ENCODE measurements at places on chromosomes 13 and 19.

GRCh38 chr13:27353166-27353583 lies 71.2 kb upstream of the GTF3A start:
- DNase-seq = peak; percentile 7

GRCh38 chr19:13430790-13431582 lies 75.3 kb downstream of the CACNA1A start:
- DNase-seq = peak; percentile 34

DNA sequence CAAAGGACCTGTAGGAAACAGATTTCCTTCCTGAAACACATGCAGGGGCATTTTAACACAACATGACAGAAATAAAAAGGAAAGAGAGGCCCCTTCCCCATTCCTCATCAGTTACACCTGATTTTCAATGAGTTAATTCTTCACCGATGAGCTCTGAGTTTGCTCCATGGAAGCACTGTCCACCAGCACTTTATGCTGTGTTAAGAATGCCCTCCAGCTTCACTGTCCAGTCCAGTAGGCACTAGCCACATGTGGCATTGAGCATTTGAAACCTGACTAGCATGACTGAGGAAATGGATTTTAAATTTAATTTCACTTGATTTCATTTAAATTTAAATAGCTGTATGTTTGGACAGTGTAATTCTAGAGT lies 217.2 kb upstream of the SLC10A2 start:
- DNase-seq = no peak

DNA sequence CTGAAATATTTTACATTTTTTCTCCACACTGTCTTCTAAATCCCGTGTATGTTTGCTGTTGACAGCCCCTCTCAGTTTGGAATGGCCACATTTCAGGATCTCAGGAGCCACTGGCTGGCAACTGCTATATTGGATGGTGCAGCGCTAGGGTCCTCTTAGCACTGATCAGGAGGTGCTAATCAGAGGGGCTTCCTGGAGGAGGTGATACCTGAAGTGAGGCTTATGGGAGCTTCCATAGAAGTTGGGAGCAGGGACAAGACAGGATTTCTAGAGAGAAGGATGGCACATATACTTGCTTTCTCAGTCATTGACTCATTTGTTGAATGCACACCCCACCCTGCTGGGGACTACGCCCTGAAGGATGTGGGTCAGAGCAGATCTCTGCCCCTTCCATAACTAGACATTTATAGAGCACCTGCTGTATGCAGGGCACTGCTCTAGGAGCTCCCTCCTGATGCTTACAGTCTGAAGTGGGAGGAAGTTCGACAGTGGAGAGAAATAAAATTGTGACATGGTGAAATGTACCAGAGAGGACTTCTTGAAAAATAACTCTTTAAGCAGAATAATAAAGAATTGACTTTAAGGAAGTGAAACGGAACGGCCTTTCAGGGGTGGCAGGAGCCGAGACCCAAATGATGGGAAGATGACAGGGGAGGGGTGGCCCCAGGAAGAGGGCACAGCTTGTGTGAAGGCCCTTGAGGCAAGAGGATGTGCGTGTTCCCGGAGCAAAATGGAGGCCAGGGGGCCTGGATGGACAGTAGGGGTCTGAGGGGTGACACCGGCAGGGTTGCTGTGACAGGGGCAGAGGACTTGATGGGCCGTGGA lies 13.1 kb downstream of the AP2A1 start:
- no peak for DNase-seq

DNA sequence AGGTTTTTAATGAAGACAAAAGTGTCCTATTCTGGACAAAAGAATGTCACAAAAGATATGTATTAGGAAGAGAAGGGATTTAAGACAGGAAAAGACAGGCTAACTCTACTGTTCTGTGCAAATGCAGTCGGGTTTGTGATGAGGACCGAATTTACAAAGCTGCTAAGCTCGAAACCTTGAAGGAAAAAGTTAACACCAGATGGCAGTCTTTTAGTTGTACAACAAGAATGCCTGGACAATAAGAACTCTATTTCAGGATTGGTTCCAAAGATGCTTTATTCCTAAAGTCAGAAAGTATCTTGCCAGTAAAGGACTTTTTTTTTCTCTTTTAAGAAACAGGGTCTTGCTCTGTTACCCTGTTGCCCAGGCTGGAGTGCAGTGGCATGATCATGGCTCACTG lies 51.1 kb downstream of the HS6ST3 start:
- no peak for DNase-seq

GRCh38 chr13:78298657-78299056 lies 304.7 kb downstream of the POU4F1 start:
- no peak for DNase-seq

DNA sequence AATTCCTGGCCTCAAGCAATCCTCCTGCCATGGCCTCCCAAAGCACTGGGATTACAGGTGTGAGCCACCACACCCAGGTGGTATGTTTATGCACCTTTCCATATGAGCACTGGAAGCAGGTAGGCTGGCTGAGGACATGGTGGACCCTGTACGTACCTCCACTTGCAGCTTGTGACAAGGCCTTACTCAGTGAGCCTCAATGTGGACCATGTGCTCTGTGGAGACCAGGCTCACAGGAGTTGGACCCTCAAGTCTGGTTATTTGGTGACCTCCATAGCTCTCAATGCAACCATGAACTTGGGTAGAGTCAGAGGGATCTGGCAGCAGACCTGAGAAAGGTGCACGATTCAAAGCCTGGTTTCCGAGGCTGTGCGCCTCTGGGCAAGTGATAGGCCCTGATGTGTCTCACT lies 5.5 kb downstream of the ACP4 start:
- no peak for DNase-seq

GRCh38 chr13:68813180-68813796 lies 1294.3 kb upstream of the ATXN8OS start:
- DNase-seq = no peak

DNA sequence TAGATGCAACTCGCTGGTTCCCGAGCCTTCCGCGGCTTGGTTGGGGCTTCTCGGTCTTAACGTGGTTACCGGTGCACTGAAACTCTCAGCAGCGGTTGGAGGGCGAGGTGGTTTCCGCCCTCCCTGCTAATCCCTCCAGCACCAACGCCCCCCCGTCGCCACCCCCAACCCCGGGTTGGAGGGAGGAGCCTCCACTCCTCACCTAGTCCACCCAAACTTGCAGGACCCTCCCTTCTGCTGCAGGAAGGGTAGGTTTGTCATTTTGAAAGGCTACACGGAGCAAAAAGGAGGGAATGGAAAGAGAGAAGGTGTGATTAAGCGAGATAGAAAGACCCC lies 465.0 kb downstream of the ITGBL1 start:
- DNase-seq = no peak

DNA sequence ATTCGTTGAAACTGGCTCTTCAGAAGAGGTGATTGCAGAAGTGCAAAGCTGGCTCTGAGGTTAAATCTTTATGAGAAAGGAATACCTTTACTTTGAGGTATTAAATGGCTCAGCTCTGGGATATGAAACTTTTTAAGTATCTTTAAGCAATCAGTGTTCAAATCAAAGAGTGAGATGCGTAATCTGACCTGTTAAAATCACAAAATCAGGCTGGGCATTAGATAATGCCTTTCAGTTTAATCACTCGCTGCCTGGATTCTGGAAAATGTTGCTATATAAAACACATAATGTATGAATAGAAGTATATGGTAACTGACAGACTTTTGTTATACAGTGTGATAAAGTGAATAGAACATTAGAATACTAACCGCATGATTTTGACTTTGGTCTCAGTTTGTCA lies 2.0 kb upstream of the DGKH start:
- DNase-seq = no peak

DNA sequence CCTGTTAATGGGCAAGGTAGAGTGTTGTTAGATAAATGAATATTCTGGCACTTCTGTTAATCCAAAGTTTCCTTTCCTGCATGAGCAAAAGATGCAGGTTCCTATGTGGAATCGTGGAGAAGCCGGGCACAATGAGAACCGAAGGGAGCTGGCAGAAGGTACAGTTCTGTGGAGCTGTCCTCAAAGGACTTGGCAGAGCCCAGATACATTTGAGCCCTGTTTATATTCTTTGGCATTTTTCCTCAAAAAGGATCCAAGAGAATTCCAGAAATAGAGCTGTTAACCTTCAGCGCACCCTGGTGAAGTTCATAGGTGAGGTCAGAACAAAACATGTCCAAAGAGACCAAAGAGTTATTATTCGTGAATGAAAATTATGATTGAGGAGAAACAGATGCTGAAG lies 4.0 kb upstream of the DLEU7 start:
- DNase-seq = no peak

DNA sequence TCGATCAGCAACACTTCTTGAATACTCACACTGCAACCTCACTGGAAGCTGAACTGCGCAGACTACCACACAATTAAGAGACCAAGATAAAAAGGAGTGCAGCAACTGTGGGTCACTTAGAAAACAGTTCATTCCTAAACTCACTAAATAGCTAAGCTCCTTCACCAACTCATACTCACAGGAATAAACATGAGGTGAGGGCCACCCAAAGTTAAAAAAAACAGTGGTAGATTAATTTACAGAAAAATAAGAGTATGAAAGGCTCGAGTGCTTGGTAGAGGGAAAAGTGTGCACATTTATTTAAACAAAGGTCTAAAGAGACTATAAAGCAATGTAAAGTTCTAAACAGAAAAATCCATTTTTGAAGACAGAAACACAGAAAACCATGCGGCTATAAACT lies 7.6 kb downstream of the ANKRD10 start:
- DNase-seq = no peak

DNA sequence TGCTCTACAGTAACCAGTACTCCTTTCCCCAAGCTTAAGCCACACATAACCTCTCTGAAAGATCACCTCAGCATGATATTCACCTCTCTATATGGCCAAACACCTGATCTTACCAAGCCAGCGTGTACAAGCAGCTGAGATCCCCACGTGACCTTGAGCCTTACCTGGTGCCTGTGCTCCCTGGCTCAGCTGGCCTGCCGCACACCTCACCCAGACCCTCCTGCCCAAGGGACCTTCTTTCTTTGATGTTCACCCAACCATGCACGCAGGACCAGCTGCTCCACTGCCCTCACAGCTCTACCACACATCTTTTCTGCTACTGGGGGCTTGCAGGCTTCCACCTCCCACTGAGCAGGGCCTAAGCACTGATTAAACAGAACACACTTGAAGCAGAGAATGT lies 9.0 kb downstream of the DHRS12 start:
- no peak for DNase-seq

- DNase-seq = peak; percentile 74
These were observed 22.4 kb upstream of the FEM1A start for GRCh38 chr19:4768934-4769777.

DNA sequence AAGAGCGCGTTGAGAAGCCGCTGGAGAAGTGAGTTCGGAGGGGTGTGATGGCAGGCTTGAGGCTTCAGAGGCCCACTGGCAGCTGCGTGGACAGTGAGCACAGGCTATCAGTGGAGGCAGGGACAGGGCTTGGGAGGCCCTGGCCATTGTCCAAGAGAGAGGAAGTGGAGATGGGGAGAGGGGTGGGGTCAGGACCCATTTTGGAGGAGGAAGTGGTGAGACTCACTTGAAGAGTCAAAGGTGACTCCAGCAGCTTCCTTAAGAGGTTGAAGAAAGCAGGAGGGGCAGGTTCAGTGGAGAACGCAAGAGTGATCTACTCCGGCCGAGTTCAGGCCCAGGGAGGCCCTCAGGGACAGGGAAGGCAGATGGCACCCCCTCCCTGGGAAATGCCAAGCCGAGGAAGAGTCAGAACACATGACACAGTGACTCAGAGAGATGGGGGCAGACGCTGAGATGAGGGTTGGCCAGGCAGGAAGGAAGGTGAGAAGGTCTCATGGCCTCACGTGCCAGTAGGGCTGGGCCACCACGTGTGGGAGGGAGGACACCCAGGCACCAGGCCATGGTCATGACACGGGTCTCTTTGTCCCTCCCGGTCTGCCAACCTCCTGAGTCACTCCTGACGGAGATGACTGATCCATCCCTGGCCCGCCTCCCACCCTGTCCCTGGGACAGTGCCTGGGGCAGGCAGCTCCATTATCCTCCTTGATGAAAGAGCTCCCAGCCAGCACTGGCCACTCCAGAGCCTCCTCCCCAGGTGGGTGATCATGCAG lies 10.1 kb upstream of the CD22 start:
- no peak for DNase-seq

DNA sequence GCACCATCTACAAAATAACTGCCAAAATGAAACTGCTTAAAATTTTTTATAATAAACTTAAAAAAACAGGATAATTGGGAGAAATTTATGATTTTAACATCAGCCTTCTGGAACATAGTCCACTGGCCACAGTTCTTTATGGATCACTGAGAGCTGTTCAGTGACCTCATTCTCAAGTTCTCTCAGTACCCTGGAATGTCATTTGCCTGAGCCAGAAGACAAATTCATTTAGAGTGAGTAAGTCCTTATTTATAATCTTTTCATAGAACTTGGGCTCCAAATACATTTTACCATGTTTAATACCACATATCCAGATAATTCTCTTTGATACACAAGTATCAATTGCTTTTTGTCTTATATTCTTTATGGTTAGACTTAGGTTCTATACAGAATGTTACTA lies 87.6 kb downstream of the CAB39L start:
- no peak for DNase-seq

DNA sequence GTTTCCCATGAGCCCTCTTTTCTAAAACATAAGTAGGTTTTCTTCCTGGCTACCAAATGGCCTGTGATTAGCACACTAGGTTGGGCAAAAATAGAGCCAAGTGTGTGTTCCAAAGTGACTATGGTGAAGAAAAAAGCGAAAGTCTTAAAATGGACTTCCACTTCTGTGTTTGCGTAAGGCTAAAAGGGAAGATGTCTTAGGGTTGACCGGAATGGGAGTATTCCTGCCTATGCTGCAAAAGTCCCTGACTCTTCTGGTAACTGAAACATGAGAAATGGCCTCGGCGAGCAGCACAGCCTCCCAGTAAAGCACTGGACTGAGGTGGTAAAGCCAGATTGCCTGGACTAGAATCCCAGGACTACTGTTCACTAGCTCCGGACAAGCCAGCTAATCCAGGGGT lies 2.4 kb upstream of the FPR1 start:
- DNase-seq = no peak

- no peak for DNase-seq
These were observed 4.0 kb downstream of the PNKP start for GRCh38 chr19:49863254-49863934.

DNA sequence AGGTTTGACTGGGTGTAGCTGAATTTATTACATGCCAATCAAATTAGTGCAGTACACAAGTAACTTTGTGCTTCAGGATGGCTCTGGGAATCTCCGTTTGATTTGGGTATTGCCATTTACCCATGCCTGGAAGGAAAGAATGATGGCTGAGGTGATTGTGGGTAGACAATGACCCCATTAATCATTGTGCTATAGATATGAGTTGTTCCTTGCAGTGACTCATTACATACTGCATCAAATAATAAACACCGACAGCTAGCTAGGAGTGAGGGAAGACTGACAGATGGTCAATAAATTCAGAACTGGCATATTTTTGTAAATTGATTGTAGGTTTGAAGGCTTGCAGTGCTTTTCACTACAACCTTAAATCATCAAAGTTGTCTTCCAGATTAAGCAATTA lies 1069.5 kb downstream of the DIAPH3 start:
- DNase-seq = no peak

GRCh38 chr19:11552666-11553372 lies 6.2 kb downstream of the ELOF1 start:
- no peak for DNase-seq

- no peak for DNase-seq
These were observed 10.1 kb downstream of the TUBB4A start for GRCh38 chr19:6491802-6492592.
